ENCODE measurements at places on chromosomes 5 and 9. TPM values are rescaled to one million over a fixed set of nuclear protein-coding genes. Genes with fewer than 3 reads are reported as not detected.

HSPA5 gene
- polyA plus RNA-seq = 245 TPM

DMRTA1 gene
- 0.62 TPM for polyA plus RNA-seq

POU5F2 gene
- not detected for polyA plus RNA-seq

CCL28 gene
- polyA plus RNA-seq = 0.15 TPM

DNA sequence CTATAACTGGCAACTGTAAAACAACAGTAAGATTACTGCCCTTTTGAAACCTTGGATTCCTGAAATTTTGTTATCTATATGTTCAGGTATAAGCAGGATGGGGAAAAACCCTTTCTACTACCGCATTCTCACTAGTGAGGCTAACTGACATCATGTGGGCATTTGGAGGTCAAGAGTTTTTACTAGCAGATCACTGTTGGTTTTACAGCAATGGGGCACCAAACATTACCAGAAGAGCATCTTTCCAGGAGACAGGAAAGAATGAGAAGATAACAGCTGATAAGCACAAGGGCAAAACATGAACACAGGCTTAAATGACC is 20.9 kb upstream of the TTC33 start:
- no peak for DNase-seq

DNA sequence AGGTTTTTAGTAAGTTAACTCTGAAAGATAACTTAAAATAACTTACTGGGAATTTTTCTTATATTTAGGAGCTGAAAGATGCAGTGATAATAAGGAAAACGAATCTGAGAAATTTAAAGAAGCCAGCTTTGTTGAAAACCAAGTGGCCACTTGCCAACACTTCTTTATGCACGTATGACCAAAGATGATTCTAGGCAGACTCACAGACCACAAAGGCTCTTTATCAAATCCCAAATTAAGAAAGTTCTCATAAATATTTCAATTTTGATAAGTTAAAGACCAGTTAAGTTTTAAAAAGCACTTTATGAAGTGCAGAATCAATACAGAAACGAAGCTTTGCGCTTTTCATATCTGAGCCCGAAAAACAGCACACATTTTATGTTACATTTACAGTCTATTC is 1.5 kb downstream of the AFF4 start:
- DNase-seq = no peak

- DNase-seq = no peak
These were observed 44.6 kb downstream of the IRF1 start for GRCh38 chr5:132445930-132446329.

DNA sequence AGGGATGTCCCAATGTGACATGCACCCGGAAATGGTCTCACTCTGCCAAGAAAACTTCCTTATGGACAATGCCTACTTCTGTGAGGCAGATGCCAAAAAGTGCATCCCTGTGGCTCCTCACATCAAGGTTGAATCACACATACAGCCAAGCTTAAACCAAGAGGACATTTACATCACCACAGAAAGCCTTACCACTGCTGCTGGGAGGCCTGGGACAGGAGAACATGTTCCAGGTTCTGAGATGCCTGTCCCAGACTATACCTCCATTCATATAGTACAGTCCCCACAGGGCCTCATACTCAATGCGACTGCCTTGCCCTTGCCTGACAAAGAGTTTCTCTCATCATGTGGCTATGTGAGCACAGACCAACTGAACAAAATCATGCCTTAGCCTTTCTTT is 37.6 kb upstream of the CCDC152 start:
- no peak for DNase-seq

DNA sequence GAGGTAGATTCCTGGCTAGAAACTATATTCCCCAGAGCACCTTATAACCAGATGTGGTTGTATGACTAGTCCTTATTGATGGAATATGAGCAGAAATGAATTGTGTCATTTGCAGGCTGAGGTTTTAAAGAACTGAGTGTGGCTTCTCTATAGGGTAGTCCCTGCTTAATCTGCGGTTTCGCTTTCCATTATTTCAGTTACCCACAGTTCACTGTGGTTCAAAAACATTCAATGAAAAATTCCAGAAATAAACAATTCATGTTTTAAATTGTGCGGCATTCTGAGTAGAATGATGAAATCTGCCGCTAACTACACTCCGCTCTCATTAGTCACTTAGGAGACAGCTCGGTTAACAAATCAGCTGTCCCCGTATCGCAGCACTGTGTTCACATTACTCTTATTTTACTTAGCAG is 65.1 kb downstream of the ANKRD55 start:
- no peak for DNase-seq
